AG10803 (cell line): ENCODE measurements at places on chromosomes 1 and 21.

- DNase-seq = no peak
Observed at GRCh38 chr1:14788080-14788479, 189.6 kb downstream of the KAZN start.

DNA sequence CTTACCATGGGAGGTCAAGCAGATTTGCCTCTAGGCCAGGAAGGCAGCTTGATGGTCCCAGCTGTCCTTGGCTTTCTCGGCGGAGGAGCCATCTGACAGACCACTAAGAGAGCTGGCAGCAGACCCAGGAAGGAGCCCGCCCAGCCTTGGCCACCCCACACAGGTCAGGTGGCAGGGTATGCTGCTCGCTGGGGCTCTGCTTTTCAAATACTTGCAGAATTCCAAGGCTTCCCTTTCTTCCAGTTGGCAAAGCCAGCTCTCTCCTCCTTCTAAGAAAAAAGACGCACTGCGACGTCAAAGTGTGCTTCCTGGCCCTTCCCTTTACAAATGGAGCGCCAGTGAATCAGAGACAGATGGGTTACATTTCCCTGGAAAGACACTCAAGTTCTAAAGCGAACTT, 229.4 kb downstream of the CACNA1E start:
- no peak for DNase-seq

- DNase-seq = peak; percentile 58
Observed at GRCh38 chr1:21534674-21535378, 25.6 kb downstream of the ALPL start.

DNA sequence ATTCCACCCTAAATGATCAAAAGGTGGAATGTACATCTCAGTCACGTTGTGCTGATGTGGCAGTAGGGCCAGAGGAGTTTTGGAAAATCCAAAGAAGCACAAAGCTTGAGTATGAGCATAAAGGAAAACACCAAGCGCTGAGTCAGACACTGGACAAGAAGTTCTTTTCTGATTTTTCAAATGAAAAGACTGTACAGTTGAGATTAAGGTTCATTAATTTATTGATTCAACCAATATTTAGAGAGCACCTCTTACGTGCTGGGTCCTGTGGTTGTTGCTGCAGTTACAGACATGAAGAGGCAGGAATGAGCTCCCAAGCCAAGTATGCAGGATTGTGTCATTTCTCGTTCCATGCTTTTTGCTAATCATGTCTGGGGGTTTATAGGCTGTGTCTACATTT, 28.9 kb upstream of the APP start:
- DNase-seq = peak; percentile 92

GRCh38 chr1:26153966-26154532, 4.8 kb upstream of the FAM110D start:
- no peak for DNase-seq

GRCh38 chr21:33843216-33843615, 72.4 kb downstream of the ATP5PO start:
- DNase-seq = peak; percentile 18

DNA sequence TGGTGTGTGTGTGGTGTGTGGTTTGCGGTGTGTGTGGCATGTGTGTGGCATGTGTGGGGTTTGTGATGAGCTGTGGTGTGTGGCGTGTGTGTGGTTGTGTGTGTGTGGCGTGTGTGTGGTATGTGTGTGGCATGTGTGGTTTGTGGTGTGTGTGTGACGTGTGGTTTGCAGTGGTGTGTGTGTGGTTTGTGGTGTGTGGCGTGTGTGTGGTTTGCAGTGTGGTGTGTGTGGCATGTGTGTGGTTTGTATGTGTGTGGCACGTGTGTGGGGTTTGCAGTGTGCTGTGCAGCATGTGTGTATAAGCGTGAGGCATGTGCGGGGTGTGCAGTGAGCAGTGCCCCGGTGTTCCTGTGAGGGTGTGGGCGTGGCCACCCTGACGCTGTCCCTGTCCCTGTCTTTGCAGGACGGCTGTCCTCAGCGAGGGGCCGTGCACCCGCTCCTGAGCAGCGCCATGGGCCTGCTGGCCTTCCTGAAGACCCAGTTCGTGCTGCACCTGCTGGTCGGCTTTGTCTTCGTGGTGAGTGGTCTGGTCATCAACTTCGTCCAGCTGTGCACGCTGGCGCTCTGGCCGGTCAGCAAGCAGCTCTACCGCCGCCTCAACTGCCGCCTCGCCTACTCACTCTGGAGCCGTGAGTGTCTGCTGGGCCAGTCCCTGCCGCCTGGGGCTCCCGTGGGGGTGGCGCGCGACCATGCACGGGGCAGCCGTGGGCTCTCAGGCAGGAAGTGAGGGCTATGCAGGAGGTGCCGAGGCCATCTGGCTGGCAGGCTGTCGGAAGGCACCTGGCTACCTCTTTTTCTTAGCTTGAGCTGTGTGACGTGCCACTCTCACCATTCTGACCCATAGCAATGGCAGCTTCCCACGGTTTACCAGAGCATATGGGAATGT, 52.6 kb upstream of the TRAPPC10 start:
- no peak for DNase-seq

DNA sequence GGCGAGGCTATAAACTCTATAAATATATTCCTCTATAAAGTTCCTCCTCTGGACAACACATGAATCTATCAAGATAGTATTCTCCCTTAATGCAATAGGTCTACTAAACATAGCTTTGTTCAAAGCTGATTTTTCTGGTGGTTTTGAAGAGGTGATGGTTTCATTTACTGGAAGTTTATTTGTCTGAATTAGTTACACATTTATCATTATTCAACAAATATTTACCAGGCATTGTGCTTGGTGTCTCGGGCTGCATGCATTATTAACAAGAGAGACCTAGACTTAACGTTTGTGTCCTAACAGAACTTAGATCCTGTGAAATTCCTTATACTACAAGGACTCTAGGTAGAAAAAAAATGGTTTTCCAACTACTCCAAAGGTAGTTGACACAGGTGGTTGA, 511.4 kb upstream of the B3GALT2 start:
- no peak for DNase-seq

DNA sequence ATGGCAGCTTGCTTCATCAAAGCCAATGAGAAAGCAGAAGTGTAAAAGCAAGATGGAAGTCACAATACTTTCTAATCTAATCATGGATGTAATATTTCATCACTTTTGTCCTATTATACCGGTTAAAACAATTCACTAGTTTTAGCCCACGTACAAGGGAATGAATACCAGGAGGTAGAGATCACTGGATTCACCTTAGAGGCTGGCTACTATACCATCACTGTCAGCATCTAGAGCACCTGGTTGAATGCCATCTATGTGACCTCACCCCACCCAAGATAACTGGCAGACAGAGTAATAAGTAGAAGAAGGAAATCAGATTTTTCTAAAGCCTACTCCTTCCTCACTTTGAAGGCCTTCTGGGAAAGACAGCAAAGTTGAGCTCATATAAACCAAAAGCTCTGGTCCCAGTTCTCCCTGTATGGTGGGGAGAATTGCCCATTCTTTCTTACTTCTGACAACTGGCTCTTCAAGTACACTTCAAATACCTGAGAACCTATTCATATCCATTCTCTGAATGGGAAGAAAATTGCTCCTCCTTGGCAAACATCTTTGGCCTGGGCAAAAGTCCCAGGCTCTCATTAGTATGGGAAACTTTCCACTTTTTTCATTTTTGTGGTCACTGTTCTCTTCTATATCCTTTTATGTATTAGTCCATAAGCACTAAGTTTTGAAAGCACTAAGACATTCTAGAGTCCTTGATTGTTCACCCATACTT, 24.8 kb downstream of the HSD3B1 start:
- DNase-seq = peak; percentile 48

GRCh38 chr1:183276386-183277080, 90.5 kb downstream of the LAMC2 start:
- DNase-seq = no peak

- peak; percentile 43 for DNase-seq
Observed at GRCh38 chr1:231663211-231663792, 36.7 kb downstream of the DISC1 start.

DNA sequence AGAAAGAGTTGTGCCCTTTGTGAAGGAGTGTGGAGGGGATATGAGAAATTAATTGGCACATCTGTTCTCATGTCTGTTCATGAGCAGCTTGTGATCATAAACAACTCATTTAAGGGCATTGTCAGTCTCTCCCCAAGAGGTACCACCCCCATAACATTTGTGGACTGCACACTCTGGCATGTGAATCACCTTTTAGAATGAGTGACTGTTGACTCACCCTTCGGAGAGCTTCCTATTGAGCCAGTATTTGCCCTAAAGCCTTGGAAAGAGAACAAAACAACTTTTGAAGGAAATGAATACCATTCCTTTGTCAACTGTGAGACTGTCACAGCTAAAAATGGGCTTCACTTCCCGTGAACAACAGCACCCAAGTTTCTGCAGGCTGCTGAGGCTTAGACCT, 27.5 kb upstream of the MYSM1 start:
- DNase-seq = peak; percentile 85
